AG04449 (cell line): ENCODE measurements at places on chromosomes 3 and 15.

DNA sequence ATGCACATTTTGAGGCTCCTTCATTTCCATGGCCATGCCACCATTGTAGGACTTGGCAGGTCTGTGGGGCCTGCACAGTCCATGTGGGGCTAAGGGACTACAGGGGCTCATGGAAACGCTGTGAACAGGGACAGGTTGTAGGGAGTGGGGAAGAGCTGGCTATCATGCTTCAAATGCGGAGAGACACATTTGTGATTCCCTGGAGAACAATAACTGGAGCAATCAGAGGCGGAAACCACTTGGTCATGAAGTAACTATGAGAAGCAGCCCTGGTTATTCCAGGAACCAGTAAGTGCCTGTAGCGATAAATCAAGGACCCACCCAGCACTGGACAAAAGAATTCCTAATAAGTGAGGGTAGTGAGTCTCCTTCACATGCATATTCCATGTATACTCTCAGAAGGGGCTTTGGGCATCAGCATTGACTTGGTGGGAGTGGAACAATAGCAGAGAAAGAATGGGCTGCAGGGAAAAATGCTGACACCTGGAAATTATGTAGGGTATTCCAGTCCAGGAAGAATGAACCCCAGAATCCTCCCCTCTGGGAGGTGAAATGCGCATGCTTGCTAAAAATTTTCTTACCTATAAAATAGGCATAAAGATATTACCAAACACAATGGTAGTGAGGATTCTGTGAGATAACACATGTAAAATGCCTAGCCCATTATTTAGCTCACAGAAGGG lies 251.4 kb upstream of the ROPN1 start:
- no peak for DNase-seq

- no peak for DNase-seq
Measured at GRCh38 chr3:123971406-123971805, 10.4 kb upstream of the CCDC14 start.

GRCh38 chr3:133490468-133491351 lies 82.8 kb upstream of the CDV3 start:
- DNase-seq = no peak

DNA sequence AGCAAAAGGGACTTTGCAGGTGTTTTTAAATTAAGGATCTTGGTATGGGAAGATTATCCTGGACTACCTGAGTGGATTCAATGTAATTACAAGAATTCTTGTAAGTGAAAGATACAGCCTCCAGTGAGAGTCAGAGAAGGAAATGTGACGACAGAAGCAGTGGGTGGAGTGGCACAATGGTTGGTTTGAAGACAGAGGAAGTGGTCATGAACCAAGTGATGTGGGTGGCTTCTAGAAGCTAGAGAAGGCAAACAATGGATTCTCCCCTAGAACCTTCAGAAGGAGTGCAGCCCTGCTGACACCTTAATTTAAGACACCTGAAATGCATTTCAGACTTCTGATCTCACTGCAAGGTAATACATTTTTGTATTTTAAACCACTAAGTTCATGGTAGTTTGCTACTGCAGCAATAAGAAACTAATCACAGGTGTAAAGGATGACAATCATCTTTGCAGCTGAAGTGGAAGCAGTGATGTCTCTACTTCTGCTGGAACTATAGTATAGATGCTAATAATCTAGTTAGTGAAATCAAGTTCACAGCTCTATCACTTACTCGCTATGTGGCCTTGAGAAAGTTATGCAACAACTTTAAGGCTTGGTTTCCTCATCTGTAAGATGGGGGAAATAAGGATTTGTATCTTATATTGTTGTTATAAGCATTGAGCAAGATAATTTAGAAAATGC lies 403.4 kb upstream of the SUCLG2 start:
- no peak for DNase-seq

- no peak for DNase-seq
Measured at GRCh38 chr3:121943431-121943830, 49.2 kb downstream of the SLC15A2 start.
